SK-N-DZ (cell line): ENCODE measurements at places on chromosomes 4 and X.

DNA sequence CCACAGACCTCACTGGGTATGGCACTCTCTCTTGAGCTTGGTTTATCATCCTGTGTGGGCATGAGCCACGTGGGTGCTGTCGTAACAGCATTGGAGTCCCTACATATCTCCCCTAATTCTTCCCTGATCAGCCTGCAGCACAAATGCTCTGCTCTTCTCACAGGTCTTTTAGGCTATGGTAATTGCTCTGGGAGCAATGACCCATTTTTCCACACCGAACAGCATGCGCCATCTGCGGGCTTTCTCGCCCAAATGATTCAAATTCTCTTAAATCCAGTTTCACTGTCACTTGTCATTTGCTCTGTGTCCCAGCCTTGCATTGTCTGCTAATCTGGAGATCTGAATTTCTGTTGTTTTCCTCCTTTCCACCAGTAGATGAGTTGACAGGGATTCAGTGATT is 48.9 kb upstream of the GATB start:
- DNase-seq: peak; percentile 11

DNA sequence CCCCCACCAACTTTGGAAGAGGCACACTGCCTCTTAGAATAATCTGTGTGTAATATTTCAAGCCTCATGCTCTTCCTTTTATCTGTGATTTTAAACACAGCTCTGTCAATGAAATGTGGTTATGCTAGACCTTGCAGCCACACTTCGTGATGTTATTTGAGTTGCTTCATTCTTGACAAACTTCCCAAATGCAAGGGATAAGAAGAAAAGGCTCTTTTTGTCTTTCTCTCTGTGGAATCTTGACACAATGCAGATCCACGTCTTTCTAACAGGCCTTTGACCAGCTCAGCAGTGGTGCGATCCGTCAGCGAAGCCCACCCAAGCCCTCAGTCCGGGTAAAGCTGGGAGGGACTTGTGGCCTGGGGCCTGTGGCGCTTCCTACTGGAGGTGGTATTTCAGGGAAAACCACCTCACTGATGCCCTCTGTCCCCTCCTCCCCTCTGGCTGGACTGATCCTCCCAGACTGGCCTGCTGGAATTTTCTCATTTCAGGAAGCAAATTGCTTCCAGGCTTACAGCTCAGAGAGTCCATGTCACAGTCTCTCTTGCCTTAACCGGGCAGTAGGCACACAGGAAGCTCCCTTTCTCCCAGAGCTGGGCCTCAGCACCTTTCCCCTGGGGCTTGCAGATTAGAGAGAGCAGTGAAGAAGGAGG is 19.5 kb upstream of the CCKAR start:
- DNase-seq: no peak

DNA sequence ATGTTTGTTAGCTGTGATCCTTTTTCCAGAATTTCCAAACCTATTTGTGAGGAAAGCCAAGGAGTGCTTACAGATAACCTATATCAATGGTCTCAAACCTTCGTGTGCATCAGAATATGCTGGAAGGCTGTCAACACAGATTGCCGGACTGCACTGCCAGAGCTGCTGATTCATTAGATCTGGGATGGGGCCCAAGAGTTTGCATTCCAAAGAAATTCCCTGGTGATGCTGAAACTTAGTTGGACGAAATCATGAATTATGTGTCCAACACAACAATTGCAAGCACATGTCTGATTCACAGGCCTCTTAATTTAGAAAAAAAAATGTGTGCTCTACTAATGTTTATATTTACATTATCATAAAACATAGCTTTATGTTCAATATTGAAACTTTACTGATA is 544.0 kb upstream of the AMOT start:
- no peak for DNase-seq

DNA sequence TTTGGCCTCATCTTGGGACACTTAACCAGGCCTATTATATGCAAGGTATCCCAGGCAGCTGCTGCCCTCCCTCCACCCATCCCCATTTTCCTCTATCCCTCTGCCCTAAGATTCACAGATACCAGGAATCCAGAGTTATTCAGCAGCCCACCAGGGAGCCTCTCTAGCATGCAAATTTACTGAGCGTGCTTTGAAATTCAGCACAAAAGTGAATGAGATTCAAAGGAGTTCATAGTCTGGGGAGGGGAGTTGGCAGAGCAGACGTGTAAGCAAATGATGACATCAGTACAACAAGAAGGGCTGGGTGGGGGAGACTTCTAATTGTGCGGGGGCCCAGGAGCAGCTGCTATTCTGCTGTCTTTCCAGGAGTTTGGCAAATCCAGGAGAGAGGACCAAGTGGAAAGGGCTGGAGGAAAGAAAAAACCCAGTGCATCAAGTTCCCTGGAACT is 1.7 kb upstream of the MTM1 start:
- no peak for DNase-seq

- DNase-seq: peak; percentile 24
Measured at GRCh38 chr4:6245246-6246169, 24.1 kb upstream of the WFS1 start.

- DNase-seq: no peak
Measured at GRCh38 chrX:140034916-140035315, 69.6 kb upstream of the CXorf66 start.

DNA sequence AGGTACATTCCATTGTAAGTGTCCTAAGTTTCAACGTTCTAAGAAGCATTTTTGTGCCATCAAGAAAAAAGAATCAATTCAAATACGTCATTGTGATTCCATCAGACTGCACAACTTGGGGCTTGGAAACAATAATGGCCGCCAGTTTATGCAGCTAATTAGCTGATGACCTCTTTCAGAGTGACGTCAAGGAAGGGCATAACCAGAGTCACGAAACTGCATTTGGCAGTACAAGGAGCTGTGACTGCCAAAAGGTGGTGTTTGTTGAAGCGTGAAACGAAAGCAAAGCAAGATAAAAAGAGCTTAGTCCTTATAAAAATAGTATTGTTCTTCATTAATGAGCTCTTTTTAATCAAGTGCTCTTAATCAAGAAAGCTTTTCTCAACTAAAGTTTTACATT is 81.1 kb upstream of the SH3RF1 start:
- no peak for DNase-seq

GRCh38 chrX:29911673-29912072 is 303.7 kb upstream of the MAGEB2 start:
- DNase-seq: no peak

DNA sequence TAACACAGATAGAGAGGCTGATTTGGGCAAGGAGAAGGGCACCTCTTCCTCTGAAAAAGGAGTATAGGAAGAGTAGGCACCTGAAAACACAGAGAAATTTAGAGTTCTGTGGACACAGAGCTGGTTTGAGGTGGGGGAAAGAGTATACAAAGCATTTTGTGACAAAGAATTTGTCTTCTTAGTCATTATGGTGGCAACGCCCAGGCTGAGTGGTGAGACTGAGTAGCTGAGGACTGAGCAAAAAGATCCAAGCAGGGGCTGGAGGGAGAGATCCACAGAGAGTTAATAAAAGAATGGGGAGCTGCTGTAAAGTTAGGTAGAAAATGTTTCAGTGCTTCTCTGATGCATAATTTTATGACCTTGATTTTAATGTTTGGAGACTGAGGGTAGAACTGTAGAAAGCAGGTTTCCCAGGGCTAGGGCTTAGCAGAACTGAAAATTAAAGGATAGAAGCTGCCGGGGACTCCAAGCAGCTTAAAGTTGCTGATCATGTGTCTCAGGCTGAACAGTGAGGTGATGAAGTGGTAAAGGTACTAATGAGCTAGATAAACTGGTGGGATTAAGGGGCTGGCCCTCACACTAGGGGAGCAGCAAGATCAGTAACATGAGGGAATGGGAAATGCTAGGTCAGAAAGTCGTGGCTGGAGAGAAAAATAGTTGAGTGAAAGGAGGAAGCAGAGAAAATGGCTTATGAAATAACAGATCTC is 118.9 kb downstream of the CEP44 start:
- no peak for DNase-seq

DNA sequence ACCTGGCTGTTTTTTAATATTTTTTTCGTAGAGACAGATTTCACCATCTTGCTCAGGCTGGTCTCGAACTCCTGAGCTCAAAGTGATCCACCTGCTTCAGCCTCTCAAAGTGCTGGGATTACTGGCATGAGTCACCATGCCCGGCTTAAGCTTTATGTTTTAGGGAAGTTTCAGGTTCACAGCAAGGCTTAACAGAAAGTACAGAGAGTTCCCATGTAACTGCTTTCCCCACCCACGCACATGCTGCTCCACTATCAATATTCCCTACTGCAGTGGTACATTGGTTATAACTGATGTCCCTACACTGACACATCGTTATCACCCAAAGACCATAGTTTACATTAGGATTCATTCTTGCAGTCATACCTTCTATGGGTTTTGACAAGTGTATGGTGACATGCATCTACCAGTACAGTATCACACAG is 62.7 kb downstream of the PRPS1 start:
- DNase-seq: no peak

DNA sequence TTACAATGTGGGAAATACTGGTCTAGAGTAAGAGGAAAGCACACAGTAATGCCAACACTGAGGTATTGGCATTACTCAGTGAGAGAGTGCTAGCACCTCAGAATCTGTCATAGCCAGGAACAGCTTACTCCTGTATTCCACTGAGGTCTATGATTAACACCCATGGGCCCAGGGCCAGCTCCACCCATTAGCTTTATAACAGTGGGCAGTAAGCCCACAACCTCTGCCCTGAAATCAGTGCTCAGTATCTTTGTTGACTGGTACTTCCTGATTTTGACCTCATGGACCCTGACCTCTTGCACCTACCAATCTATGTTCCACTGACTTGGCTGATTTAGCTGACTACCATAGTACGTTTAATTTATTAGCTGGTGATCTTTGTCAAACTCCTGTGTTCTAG is 56.1 kb downstream of the LANCL3 start:
- no peak for DNase-seq

DNA sequence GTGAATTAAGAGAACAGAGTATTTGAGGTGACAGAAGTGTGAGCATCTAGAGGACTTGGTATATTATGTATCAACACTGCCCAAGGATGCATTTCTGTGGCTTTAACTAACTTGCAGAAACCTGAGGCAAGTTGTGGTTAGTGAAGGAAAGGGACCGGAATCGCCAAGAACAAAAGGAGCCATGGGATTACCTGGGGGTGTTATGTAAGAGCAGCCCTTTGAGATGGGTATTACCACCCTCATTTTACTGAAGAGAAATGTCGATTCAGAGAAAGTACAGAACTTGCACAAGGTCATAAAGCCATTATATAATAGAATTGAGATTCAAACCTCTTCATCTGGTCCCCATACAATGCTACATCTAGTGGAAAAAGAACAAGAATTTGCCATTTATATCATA is 14.3 kb downstream of the TENM3 start:
- DNase-seq: no peak

GRCh38 chrX:40147971-40148370 is 50.2 kb upstream of the BCOR start:
- no peak for DNase-seq

- no peak for DNase-seq
Measured at GRCh38 chrX:41722214-41722613, 1.8 kb upstream of the GPR82 start.

GRCh38 chr4:88528861-88529260 is 5.3 kb upstream of the PYURF start:
- no peak for DNase-seq

DNA sequence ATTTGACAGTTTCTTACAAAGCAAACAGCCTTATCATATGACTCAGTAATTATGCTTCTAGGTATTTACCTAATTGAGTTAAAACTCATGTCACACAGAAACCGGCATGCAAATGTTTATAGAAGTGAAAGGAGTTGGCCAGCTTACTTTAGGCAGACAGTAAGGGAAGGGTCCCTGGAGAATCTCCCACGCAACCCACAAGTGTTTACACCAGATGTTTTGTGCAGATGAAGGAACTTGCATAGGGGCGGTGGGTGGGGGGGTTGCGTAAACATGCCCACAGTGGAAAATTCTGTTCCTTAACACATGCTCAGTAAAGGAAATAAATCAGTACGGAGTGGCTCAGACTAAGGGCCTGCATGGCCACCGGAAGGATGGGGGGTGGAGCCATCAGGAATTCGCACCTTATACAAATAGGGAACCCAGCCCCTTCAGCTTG is 330.5 kb upstream of the AADAT start:
- no peak for DNase-seq

GRCh38 chr4:54745031-54745770 is 87.4 kb downstream of the KIT start:
- no peak for DNase-seq

- DNase-seq: no peak
Measured at GRCh38 chrX:1475881-1476280, 23.2 kb upstream of the ASMTL start.

DNA sequence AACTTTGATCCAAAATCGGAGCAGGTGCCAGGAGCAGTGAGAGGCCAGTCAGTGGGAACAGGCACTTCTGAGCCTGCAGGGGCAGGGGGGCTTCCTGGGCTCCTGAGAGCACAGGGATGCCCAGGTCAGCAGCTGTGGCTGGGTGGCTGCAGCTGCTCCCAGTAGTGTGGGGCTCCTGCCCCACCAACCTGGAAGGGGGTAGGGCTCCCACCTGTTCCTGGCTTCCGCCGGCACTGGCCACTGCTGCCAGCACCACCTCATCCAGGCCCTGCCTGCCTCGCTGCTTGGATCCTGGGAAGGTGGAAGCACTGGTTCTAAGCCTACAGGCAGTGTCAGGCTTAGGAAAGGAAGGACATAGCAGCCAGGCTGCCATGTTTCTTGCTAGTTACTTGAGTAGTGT is 18.6 kb downstream of the GRK4 start:
- no peak for DNase-seq

DNA sequence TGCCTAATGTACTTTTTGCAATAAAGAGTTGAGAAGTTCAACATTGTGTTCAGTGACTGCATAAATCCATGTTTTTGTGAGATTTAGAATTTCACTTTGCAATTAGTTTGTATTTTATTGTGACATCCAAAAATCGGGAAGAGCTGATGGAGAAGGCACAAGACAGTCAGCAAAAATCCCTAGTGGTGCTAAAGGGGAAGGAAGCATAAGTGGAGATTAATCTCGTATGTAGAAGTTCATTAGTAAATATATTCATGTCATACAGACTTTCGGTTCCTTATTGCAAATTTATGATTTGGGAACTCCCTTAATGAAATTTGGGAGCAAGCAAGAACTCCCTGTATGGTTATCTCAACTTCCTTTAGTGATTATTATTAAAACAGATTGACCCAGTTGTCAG is 57.8 kb upstream of the SLC39A8 start:
- DNase-seq: no peak

DNA sequence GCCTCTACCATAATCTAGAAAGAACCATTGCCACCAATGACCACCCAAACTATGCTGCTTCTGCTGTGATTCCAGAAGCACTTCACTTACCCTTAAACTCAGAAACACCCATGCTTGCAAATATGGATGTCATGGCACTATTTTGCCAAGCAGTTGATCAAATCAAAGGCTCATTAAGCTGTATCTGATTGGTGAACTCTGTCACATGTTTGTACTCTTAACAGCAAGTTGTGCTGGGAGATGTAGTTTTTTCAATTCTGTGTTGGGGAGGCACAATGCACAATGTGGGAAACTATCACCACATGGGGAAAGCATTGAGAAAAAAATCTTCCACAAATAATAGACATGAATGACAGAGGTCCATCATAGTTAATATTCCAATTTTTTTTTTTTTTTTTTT is 19.2 kb upstream of the SPCS3 start:
- no peak for DNase-seq
